Smooth muscle cell of bladder (primary cell): ENCODE measurements at places on chromosomes 2 and 18. TPM values are rescaled to one million over a fixed set of nuclear protein-coding genes. Genes with fewer than 3 reads are reported as not detected.

PLEK gene
- total RNA-seq = 0.14 and 1.1 TPM in 2 replicates

PSME4 gene
- 20.8 and 23.5 TPM in 2 replicates for total RNA-seq

EFHD1 gene
- total RNA-seq = not detected in 2 replicates

ERMN gene
- not detected in 2 replicates for total RNA-seq

TMEM150A gene
- 7.4 and 11.1 TPM in 2 replicates for total RNA-seq
